ENCODE measurements at places on chromosomes 2 and 18.

GRCh38 chr2:160581035-160581434, 87.4 kb upstream of the RBMS1 start:
- DNase-seq: no peak

DNA sequence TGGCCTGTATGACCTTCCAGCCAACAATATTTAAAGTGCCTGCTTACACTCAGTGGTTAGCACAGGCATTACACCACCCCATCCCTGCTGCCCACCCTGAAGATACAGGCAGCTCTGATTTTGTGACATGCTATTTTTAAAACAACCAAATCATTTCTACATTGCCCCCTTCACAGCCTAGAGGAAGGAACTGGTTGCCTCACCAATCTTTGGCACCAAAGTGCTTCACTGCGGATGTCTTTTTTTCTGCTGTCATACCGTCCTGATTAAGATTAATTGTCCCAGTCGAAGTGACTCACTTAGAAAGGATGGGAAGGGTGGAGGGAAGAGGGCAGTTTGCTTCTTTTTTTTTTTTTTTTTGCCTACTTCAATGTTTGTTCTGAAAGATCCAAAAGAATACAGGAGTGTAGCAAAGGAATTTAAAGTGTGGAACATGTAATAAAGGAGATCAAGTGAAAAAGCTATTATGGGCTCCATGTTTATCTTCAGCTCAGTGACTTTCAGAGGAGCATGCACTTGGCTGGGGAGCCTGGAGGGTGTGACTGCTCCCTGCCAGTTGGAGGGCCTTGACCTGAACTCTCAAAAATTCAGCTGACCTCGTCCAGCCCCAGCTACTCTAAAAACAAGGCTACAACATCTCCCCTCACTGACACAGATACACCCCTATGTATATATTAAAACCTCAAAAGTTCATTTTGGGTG, 501.1 kb upstream of the TNP1 start:
- DNase-seq: peak; percentile 84

- DNase-seq: no peak
Measured at GRCh38 chr18:68520406-68521075, 194.4 kb downstream of the TMX3 start.

- peak; percentile 60 for DNase-seq
Measured at GRCh38 chr2:73970850-73971471, 13.7 kb upstream of the TET3 start.

- no peak for DNase-seq
Measured at GRCh38 chr18:78542204-78542603, 437.4 kb upstream of the SALL3 start.

- DNase-seq: no peak
Measured at GRCh38 chr2:170932166-170932565, 3.1 kb downstream of the GORASP2 start.

All from lung microvascular endothelial cell (primary cell).